ENCODE measurements at places on chromosomes 2 and 18.
A peak's percentile ranks its signal among the peaks of the same experiment; 100 is the strongest.

DNA sequence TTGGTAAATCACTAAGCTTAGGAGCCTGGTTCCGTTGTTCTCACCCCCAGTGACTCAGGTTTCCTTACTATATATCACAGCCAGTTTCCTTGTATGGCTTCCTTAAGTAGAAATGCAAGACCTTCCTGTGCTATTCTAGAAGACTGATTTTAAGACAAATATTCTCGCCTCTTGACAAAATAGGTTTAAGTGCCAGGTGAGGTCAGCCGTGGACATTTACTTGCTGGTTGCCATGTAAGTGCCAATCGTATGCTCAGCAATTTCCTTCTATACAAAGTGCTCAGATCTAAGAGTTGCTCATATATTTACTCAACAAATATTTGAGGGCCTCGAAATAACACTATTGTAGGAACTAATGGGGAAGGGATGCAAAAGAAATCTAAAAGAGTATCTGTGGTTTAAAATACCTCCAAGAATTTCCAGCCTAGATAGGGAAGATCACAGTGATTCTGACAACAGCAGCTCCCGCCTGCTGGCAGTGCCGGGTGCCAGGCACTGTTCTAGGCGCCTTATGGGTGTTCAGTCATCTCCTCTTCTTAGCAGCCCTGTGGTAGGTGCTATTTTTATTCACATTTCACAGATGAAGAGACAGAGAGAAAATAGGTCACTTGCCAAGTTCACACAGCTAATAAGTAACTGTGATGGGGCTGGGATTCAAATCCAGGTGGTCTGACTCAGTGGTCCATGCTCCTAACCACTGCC is 95.3 kb upstream of the B3GNT7 start:
- no peak for DNase-seq

DNA sequence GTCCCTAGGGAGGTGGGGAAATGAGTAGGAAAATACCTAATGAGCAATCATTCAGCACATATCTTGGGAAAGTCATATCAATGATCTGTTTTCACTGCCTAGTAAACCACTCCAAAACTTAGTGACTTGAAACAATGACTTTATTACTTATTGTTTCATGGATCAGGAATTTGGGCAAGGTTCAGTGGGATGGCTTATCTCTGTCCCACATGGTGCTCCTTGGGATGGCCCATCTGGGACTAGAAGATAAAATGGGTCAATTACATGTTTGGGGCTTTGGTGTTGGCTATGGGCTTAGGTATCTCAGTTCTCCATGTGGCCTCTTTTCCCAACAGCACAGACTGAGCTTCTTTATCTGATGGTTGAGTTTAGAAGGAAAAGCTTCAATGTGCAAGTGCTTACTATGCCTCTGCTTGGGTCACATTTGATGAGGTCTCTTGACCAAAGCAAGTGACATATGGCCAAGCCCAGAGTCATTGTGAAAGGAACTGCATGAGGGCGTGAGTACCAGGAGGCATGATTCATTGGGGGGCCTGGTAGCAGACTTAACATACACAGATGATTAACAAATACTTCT is 218.1 kb upstream of the TNP1 start:
- DNase-seq = no peak

DNA sequence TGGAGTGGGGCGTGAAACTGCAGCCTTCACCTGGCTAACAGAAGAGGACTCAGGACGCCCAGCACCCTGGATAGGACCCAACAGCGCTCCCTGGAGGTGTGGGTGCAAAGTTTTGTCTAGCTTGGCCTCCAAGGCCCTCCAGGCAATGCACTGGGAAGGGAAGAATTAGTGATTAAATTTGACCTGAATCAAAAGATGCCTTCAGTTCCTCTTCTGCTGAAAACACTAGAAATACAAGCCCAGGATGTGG is 779 bp upstream of the TRIB2 start:
- DNase-seq = peak; percentile 85

GRCh38 chr2:33134086-33134771 is 187.5 kb downstream of the LTBP1 start:
- no peak for DNase-seq

- no peak for DNase-seq
Measured at GRCh38 chr2:218458598-218458997, 39.7 kb downstream of the VIL1 start.

DNA sequence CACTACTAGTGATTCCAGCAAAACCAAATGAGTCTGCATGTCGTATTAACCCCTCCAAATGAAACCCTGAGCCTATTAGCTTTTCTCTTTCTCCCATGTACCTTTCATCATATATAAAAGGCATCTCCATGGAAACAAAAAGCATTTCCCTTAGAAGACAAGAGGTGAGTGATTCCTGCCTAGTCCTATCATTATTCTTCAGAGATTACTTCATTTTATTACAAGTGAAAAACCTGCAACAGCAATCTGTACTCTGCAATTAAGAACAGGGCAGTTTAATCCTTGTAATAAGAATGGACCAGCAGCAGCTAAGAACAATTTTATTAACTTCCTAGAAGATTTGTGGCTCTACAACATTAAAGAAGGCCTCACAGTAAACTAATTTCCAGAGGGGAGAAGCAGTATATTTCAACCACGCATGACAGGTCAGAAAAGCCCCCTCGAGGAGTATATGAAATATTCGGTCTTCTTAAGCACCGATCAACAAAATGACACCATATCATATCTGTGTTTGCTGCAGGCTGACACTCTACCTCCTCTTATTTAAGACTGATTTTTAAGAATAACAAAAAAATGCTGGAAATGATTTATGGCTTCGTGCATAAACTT is 132.3 kb upstream of the TFPI start:
- DNase-seq = no peak

DNA sequence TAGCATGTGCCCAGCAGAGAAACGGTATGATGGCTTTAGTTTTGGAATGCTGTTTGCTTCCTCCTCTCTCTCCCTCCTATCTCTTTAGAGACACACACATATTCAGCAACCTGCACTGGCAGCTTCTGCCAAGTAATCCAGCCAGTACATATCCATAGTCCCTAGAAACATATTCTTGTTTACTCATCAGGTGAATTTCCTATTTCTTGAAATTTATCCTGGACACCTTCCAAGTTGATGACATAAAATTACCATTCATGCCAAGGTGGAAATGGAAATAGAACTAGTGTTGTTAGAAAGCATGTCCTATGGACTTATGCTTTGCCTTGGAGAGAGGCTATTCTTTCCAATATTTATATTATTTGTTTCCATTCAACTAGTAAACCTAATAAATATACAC is 50.9 kb upstream of the RGPD4 start:
- no peak for DNase-seq

DNA sequence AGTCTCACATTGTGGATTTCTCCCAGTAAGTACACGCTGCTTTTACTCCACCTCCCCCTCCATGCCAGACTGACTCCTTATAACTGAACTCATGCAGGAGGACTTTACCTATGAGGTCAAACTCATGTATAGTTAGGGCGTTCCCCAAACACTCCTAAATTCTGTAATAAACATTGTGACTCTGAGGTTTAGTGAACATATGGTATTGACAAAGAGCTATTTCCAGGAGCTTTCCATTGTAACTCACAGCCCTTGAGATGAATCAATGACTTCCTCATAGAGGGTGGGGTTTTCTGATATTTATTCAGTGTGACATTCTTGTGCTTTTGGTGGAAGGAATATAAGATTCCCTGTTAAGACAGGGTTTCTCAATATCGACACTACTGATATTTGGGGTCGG is 337.4 kb upstream of the SLC14A2 start:
- DNase-seq = no peak

DNA sequence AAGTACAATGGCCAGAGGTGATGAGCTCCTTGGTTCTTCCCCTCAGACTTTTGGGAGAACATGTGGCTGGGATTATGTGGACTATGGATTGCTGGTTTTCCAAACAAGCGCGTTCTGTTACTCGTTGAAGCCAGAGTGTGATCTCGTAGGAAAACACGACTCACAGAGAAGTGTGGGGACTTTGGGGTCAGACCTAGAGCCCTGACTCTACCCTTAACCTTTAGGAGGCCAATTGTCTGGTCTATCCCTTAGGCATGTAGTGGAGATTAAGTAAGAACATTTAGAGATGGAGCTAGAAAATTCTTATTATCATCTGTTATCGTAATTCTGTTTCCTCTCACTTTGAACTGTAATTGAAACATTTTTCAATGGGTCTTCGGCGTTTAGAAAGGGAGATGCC is 35.8 kb downstream of the BCL2L11 start:
- DNase-seq = no peak

- no peak for DNase-seq
Measured at GRCh38 chr2:75238670-75239330, 39.5 kb upstream of the TACR1 start.

DNA sequence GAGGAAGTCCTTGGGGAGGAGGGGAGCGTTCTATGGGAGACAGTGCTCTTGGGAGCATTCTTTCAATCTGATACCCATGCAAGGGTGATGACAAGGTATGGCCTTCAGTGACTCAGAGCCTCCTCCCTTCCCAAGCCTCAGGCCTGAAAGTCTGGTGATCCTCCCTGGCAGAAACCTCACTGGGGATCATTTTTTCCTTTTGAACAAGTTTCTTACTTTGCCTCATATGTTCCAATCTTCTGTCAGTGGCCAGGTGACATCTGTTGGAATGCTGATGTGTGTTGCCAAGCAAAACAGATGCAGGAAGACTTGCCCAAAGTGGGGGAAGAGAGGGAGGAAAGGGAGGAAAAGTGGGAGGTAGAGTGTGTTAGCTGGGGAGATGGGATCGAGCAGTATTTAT is 224.8 kb downstream of the NEDD4L start:
- no peak for DNase-seq

DNA sequence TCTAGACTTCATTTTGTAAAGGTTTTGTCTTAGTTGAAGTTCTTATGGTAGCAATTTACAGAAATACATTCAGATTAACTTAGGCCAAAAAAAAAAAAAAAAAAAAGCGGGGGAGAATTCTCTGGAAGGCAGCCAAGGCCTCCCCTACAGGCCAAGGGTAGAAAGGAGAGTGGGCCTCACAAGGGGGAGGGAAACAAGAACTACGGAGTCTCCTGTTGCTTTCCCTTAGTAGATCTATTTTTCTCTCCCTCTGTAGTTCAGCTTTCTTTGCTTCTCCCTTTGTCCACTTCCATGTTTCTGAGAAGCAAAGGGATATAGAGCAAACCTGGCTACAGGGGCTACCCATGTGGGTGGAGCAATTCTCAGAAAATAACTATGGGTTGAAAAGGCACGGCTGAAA is 2.4 kb upstream of the STK11IP start:
- DNase-seq = no peak

- no peak for DNase-seq
Measured at GRCh38 chr18:34840256-34840826, 130.2 kb downstream of the DTNA start.

DNA sequence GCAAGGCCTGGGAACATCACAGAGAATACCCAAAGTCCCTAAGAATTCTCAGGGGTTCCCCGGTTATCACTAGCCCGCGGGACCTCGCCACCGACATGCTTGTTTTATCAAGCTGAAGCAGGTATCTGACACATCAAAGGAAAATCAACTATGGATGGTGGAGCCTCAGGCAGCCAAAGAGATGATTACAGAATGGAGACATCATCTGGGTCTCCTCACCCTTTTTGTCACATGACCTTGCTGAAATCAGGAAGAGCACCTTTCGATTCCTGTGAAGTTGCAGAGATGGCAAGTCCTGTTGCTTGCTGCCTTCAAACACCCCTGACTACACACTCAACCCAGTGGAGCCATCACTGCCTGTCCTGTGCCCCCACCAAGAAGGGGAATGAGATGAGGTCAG is 19.2 kb upstream of the CAB39 start:
- DNase-seq = no peak

DNA sequence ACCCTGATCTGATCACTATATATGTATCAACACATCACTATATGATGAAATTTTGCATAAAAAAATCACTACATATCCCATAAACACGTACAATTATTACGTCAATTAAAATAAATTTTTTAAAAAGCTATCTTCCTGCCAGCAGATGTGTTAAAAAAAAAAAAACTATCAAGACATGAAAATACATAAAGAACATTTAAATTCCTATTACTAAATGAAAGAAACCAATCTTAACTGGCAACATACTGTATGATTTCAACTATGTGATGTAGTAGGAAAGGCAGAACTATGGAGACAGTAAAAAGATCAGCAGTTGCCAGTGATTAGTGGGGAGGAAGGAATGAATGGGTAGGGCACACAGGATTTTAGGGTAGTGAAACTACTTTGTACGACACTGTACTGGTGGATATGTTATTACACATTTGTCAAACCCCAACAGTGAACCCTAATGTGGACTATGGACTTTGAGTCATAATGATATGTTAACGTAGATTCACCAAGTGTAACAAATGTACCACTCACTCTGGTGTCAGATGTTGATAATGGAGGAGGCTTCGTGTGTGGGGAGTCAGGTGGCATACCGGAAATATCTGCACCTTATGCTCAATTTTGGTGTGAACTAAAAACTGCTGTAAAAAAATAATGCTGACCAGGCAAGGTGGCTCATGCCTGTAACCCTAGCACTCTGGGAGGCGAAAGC is 27.4 kb downstream of the USP34 start:
- peak; percentile 15 for DNase-seq

- DNase-seq = no peak
Measured at GRCh38 chr2:8501061-8501720, 180.7 kb upstream of the ID2 start.

- DNase-seq = no peak
Measured at GRCh38 chr2:181185948-181186347, 205.5 kb downstream of the UBE2E3 start.

DNA sequence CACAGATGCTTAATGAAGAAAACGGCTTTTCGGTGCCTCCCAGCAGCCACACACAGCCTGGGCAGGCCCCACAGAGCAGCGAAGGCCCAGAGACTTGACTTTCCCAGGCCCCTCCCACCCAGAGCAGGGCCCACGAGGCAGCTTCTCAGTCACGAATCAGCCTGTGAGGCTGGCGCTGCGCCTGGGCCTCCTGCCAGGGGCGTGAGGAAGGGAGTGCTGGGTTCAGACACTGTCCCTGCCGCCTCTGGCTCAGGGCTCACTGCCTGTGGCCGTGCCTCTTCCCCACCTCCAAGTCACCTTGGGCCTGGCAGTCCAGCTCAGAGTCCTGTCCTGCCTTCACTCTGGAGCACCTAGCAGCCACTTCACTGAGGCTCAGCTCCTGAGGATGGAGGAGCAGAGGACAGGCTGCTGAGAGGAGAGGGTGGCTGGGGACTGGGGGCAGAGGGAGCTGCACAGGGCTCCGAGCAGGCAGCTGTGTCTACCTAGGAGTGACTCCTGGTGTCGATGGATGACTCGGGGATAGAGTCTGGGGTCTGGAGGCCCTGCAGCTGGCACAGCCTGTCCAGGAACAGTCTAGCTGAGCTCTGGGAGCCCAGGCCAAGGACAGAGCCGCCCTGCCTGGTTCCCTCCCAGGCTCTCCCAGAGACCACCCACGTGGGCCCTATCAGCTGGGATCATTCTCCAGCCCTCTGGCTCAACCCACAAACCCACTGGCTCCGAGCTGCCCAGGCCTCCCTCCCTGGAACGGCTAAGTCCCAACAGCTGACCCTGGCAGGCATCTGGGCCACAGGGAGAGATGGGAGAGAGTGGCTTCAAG is 36.4 kb upstream of the FOSL2 start:
- DNase-seq = peak; percentile 24

All from CD4-positive, alpha-beta T cell treated with Interleukin-4 for 4 hours (primary cell).